ENCODE measurements at places on chromosomes 12 and 14.

DNA sequence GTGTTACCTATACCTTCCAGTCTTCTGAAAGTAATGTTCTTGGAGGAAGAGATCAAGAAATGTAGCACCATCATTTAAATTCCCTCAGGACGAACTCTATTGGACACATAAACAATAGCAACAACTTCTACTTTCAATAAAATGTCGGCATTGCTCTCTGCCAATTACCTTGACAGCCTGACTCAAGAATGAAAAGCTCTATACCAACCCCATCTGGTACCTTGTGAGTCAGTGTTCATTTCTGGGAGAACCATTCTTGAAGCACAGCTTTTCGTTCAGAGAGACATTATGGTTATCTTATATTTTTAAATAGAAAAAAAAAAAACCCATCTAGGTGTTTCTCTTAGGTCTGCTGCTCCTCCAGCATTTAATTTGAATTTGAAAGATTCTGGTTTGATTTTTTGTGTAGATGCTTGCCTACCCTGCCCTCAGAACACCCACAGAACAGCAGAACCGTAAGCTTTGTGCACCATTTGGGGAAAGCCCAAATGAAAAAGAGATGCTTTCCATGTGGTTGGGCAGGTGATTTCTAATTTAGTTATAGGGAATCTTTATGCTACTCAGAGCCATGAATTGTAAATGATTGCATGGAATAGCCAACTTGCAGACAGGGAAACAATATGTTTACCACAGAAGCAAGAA is 156.0 kb downstream of the SAMD4A start:
- peak; percentile 8 for DNase-seq

- no peak for DNase-seq
These were observed 86.8 kb upstream of the PKP2 start for GRCh38 chr12:32983332-32983731.

- no peak for DNase-seq
These were observed 34.6 kb upstream of the EVL start for GRCh38 chr14:100030452-100031153.

- DNase-seq: no peak
These were observed 91.6 kb downstream of the EGLN3 start for GRCh38 chr14:33859306-33859705.

- DNase-seq: no peak
These were observed 310.3 kb downstream of the DPF3 start for GRCh38 chr14:72583316-72584272.

DNA sequence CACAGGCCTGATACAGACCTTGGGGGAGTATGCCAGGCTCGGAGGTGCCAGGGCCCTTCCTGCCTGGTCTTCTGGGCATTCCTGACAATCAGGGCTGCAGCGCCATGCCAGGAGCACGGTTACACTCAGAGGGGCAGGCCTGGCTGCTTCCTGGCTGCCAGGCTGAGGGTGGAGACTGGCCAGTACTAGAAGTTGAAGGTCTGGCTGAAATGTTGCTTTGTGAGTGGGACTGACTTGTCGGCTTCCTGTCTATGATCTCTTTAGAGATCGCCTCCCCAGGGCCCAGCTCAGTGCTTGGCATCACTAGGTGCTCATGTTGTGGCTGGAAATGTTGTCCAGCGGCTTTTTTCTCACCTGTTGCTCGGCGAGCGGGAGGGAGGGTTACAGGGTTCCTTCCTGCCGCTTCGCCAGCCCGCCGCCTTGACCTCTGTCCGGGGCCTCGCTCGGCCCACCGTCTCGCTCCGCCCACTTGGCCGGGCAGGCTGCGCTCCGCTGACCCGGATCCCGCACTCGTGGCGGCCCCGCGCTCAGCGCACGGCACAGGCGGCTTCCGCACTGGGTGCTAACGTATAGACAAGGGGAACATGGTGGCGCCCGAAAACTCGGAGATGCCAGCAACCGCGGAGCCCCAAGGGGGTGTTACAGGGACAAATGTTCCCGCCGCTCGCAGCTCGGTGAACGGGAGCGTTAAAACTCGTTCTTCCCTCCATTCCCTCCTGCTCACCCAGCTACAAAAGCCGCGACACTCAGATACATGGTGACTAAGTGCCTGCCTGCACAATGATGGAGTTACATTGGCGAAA is 32.6 kb downstream of the PAPLN start:
- no peak for DNase-seq

Data from CD4-positive, alpha-beta T cell treated with Interleukin-15 for 4 hours (primary cell).